ENCODE measurements at places on chromosomes 2 and 18. TPM values are rescaled to one million over a fixed set of nuclear protein-coding genes. Genes with fewer than 3 reads are reported as not detected.

Gene RAD51AP2
- total RNA-seq: 0.12 TPM

Gene RAMP1
- 11.3 TPM for total RNA-seq

DNA sequence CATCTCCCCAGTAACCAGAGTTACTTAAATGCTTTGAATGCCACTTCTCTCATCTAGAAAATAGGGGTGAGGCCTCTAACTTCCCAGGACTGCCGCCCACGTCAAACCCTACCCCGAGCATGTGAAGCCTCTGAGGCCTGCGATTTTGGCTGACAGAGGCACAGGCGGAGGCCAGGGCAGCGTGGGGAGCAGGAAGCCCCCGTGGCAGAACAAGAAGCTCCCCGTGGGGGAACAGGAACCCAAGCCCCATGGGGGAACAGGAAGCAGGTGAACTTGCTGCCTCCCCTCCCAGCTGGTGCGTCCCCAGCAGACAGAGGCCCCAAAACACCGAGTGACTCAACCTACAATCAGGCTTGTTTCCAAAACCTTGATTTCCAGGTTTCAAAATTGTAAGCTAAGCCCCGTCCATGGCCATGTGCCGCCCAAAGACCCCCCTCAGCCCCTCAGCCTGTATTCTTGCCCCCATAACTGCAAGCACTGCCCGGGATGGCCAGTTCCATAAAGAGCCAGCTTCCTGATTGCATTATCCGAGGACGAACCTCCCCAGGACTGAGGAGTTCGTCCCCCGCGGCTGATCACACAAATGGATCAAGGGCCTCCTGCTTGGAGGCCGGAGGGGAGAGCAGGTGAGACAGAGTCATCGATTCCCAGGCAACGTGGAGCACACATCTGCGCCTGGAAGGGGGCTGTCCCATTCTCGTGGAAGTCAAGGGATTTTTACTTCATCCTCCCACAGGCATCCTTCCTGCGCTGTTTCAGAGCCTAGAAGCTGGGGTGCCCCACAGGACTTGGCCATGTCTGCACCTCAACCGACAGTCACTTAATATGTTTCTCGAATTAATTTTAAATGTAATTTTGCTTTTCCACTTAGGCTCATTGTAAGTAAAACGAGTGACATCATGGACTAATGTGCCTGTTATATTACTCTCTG, 36.3 kb upstream of the CTDP1 start:
- H3K27ac ChIP-seq: no peak overlapping the region
- H3K36me3 ChIP-seq: no peaks in the 10 kb centered on the region

DNA sequence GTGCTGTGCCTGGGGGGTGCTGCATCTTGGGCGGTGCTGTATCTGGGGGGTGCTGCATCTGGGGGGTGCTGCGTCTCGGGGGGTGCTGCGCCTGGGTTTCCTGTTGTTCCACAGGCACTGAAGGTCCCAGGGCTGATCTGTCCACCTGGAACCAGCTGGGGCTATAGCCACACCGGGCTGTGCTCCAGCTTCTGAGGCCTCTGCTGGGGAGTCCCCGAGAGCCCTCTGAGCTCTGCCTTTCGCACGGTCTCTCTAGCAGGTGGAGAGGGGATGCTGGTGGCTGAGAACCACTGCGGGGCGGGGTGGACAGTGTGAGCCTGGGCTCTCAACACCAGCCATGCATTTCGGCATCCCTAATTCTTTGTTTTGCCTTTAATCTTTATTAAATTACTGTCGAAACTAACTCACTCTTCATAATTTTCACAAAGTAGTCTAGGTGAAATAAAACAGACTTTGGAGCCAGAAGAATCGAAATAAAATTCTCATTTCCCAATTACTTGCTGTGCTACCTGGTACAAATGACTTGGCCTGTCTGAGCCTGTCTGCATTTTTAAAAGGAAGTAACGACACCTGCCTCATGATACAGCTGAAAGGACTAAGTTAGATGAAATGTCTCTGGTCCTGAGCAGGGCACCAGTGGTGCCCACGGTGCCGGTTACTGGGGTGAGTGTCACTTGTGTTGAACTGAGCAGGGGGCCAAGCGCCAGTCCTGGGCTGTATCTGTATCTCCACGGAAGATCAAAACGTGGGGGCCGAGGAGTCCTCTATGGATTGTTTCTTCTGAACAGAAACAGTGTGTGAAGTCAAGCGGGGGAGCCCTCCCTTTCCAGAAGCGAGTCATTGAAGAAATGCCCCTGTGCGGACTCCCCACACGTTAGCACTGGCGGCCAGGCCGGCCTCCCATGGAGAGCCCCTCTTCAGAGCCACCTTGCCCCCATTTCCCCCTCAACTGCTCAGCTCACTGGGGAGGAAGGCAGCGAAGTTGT, 142.0 kb downstream of the ASB1 start:
- peaks cover 4% of the 10 kb centered on the region for H3K27me3 ChIP-seq
- peaks cover 10% of the 10 kb centered on the region for H3K4me1 ChIP-seq
- DNase-seq: no peak
- H3K27ac ChIP-seq: no peak overlapping the region

GRCh38 chr2:115162494-115163293, 720.3 kb downstream of the DPP10 start:
- H3K4me3 ChIP-seq: peak overlapping the region; percentile 91
- no peak for DNase-seq
- peaks cover 11% of the 10 kb centered on the region for H3K4me1 ChIP-seq
- no peaks in the 10 kb centered on the region for H3K36me3 ChIP-seq
- H3K27ac ChIP-seq: peak overlapping the region; percentile 66

GRCh38 chr2:193806088-193806774, 1611.5 kb upstream of the TMEFF2 start:
- no peaks in the 10 kb centered on the region for H3K27me3 ChIP-seq
- no peak for DNase-seq
- H3K4me1 ChIP-seq: no peaks in the 10 kb centered on the region
- H3K36me3 ChIP-seq: no peaks in the 10 kb centered on the region

DNA sequence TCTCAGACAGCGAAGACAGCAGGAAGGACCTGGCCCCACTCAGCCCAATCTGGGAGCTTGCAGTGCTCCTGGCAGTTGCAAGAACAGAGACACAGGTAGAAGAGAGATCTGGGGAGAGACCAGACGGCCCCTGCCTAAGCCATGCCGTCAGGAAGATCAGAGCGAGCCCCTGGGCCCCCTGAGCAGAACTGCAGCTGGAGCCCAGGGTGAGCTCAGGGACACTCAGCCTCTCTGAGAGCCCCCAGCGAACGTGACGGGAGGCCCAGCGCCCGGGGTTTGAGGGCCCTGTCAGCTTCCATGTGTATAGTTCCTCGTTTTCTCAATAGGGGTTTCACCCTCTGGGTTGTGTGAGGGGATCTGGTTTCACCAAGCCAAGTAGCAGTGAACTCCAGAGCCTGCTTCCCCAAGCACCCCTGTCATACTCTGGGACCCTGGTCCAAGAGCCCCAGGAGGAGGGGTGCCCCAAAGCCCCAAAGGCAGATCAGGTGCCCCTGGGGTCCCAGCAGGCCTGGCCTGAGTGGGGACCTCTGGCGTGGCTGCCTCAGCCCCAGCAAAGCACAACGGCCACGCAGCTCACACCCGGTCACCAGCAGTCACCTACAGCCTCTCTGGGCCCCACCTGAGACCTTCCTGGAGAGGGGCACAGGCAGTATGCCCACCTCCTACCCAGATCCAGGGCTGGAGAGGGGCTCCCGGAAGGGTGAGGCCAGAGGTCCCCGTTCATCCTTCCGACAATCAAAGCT, 431.3 kb upstream of the MYT1L start:
- H3K36me3 ChIP-seq: no peaks in the 10 kb centered on the region
- H3K27ac ChIP-seq: no peak overlapping the region
- no peaks in the 10 kb centered on the region for H3K4me1 ChIP-seq
- DNase-seq: no peak
- H3K4me3 ChIP-seq: no peak overlapping the region
